ENCODE measurements at places on chromosomes 1 and 21.
A peak's percentile ranks its signal among the peaks of the same experiment; 100 is the strongest.

DNA sequence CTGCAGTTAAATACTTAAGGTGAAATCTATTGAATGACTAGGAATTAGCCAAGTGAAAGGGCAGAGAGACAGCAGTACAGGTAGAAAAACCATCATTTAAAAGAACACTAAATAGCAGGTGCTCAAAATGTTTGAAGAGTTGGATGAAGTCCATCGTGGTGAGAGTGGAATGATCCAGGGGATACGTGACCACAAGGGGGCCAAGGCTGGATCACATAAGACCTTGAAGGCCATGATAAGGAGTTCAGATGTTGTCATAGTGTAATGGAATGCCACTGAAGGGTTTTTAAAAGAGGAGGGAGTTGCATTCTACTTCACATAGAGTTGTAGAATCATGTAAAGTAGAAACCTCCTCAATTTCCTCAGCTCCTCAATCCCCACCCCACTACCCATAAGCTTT is 34.8 kb upstream of the HOOK1 start:
- no peak for DNase-seq

DNA sequence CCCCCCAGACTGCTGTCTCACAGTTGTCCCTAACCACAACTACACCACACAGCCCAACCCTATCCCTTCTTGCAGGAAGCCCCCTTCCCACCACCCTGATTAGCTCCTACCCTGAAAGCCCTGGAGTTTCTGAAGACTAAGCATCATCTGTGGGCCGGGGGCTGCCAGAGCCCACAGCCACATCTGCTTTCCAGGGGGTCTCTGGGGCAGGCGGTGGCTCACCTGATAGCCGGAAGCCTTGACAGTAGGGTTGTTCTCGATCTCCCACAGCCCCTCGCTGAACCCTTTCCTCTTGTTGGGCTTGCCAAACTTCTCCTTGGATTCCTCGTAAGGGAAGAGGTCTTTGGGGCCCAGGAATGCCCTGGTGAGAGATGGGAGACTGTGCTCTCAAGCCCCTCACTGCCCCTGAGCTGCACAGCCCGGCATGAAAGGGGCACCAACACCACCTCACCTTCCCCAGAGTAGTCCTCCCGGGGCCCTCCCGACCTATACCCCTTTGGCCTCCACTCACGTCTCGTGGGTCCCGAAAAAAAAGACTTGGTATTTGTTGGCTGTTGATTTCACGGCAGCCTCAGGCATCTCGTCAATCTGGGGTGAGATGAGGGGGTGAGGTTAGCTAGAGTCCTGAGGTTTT is 4.0 kb upstream of the MRPL24 start:
- no peak for DNase-seq

GRCh38 chr1:101198842-101199636 is 37.8 kb upstream of the S1PR1 start:
- DNase-seq = no peak

- DNase-seq = no peak
Observed at GRCh38 chr1:3504822-3505153, 50.3 kb downstream of the ARHGEF16 start.

DNA sequence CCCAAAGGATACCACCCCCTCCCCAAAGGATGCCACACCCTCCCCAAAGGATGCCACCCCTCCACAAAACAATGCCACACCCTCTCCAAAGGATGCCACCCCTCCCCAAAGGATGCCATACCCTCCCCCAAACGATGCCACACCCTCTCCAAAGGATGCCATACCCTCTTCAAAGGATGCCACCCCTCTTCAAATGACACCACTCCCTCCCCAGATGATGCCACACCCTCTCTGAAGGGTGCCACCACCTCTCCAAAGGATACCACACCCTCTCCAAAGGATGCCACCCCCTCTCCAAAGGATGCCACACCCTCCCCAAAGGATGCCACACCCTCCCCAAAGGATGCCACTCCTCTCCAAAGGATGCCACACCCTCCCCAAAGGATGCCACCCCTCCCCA is 21.6 kb upstream of the TRIM17 start:
- DNase-seq = no peak

DNA sequence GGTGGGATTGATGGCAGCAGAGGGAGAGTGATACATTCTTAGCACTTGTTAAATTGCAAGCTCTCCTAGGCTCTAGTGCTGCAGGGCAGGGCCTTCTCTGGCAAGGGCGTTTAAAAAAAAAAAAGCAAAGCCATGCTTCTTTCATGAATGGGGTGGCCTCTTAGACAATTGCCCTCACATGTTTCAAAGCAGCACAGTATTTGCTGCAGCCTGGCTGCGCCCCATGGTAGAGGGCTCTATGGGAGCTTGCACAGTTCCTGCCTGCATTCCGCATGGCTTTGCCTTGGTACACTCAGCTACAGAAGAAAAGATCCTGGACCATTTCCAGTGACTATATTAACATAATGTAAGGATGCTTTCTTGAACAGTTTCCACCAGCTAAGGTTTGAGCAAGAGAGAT is 267.2 kb downstream of the ZNF648 start:
- no peak for DNase-seq

- DNase-seq = no peak
Observed at GRCh38 chr1:225921734-225922709, 2.0 kb downstream of the PYCR2 start.

DNA sequence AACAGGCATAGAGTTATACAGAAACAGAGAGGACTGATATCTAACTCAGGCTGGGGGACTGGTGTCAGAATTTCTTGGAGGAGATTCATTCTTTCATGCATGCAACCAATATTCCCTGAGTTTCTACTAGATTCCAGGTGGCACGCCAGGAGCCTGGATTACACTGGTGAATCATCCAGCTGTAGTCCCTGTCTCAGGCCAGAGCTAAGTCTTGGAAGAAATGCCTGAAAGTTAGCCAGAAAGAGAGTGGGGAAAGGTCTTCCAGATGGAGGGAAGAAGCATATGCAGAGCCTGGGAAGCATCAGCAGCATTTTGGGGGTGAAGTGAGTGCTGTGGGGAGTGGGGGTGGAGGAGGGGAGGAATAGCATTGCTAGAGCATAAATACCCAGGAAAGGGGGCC is 239.1 kb downstream of the OMA1 start:
- DNase-seq = no peak

- peak; percentile 72 for DNase-seq
Observed at GRCh38 chr1:103106426-103107341, 1.6 kb downstream of the COL11A1 start.

DNA sequence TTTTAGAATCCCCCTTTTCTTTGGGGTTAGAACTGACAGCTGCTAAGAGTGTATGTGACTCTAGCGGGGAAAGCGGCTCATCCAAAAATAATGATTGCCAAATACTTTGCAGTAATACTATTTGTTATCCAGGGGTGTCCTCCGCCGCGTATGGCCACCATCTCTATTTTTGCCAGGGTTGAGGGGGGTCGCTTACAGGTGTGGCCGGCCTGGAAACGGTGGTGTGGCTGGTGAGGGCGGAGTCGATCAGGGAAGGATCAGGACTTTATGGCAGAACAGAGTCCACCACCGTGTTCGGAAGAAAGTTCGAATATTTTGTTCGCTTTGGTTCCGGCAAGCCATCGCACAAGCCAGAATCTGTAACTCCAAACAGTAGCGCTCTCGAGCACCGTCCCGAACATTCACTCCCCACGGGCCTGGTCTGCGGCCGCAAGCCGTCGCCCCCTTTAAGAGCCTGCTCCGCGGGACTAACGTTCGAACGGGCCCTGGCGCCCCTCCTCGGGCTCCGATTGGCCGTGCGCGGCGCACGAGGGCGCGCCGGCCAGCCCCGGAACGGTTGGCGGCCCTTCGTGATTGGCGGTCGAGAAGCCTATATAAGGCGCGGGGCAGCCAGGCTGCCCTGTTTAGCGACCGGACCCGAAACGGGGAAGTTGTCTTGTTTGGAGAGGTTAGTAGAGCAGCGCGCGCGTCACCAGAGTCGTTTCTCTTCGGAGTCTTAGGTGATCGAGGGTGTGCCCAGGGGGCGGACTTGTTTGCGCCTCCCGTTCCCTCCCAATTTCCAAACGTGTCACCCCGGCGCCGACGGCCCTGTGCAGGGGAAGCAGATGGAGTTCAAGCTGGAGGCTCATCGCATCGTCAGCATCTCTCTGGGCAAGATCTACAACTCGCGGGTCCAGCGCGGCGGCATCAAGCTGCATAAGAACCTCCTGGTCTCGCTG is at the start of gene IER5:
Gene IER5 (plus strand): TSS at position 622 of the 938 bp plus-strand sequence. CDS start 203 bp downstream, at position 825.
- peak; percentile 98 for DNase-seq

- peak; percentile 42 for DNase-seq
Observed at GRCh38 chr1:39955547-39956539, 898 bp downstream of the MFSD2A start.

GRCh38 chr21:26169061-26169610 is 1.4 kb downstream of the APP start:
- peak; percentile 85 for DNase-seq

DNA sequence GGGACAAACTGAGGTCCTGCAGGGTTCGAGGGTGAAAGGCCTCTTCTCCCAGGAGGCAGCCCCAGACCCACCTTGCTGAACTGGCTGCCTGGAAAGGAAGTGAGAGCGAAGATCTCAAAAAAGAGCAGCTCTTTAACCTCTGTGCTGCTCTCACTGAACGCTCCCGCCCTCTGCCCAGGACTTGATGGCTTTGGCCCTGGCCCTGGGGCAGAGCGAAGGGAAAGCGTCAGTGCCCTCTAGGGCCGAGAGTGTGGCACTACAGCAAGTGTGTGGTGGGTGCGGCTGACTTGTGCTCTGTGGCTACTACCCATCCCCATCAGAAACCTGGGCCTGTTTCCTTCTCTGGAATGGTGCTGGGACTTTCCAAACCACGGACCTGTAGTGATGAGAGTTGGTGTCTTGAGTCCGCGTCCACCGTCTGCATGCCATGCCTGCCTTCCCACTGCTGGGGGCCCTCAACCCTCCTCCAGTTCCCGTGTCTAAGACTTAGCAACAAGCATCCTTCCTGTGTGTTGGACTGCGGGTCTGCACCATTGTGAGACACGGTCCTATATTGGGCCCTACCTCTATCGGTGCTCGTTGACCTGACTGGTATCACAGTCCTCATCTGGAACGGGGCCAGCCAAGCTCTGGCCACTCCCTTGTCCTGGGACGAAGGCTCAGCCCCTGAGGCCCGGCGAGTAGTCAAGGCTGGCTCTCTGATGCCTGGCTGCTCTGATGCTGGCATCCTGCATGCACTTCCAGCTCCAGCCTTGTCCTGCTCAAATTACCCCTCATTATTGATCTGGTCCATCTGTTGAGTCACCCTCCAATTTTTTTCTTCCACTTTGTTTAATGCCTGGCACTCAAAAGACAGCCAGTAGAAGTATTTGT is 180.3 kb downstream of the DISC1 start:
- DNase-seq = peak; percentile 61

- DNase-seq = no peak
Observed at GRCh38 chr1:114218361-114219171, 64.9 kb upstream of the SYT6 start.

DNA sequence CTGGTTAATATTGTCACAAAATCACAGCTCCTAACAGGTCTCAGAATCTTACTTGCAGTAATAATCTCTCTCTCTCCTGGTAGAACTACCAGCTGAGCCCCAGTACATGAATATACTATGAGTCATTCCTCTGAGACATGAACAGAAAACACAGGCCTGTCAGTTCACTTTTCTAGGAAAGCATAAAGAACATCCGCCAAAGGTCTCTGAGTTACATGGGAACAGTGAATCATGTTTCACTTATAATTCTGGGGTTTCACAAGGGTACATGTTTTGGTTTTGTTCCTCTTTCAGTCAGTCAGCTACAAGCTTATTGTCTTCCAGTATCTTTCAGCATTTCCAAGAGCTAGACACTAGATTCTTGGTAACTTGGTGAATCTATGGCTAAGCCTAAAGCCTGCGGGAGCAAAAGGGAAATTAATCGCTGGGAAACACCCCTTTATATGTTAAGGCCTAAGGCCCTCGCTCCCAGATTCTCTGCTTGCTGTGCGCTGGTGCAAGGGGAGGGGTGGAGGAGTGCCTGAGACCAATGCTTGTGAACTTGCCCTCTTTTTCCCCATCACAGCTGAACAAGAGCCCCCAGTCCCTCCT is 31.7 kb downstream of the IFNGR2 start:
- DNase-seq = no peak

- no peak for DNase-seq
Observed at GRCh38 chr1:67847466-67847865, 14.2 kb upstream of the GNG12 start.

- no peak for DNase-seq
Observed at GRCh38 chr21:45972716-45973474, 8.7 kb upstream of the COL6A1 start.

GRCh38 chr1:19045898-19046880 is 89.7 kb upstream of the IFFO2 start:
- no peak for DNase-seq

DNA sequence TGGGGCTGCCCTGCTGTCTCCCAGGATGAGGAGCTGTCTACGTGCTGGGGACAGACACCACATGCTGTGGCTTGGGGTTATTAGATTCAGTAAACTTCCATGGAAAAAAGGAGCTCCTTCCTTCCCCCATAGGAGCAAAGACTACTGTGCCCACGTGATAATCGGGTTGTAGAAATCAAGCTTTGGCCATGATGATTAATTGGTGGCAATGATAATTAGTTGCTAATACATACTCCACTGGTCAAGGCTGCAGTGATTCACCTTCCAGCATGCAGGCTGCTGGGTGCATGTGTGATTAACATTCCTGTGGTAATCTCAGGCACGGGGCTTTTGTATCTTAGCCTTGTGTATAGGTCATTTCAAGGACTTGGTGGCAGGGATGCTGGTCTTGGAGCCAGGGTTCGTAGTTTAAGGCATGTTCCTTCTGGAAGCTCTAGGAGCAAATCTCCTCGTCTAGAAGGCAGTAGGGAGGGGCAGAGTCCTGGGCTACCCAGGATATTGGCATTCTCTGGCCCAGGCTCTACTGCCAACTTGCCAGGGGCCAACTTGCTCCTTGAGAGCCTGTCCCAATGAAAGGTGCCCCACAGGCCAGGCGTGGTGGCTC is 41.4 kb downstream of the TMCO4 start:
- peak; percentile 42 for DNase-seq

GRCh38 chr1:167223144-167224103 is 2.7 kb downstream of the POU2F1 start:
- DNase-seq = peak; percentile 50

GRCh38 chr1:43227143-43227764 is 42.5 kb upstream of the TMEM125 start:
- peak; percentile 87 for DNase-seq

DNA sequence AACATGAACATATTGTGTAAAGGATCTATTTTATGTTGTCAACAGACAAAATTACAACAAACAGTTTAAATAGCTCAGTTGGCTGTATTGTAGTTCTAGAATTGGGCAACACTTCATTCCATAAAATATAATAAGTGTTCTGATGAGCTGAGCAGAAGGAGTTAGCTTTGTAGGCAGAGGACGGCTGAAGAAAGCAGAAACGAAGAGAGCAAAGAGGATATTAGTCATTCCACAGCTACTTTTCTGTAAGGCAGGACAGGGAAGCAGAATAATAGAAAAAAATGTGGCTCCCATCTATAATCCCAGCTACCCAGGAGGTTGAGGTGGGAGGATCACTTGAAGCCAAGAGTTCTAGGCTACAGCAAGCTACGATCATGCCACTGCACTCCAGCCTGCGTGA is 20.2 kb upstream of the IVNS1ABP start:
- DNase-seq = no peak

Measured in cerebellar cortex (tissue), 1 donor.